COR-L47 (cell line): ENCODE measurements at places on chromosomes 7 and 10.
A peak's percentile ranks its signal among the peaks of the same experiment; 100 is the strongest.

GRCh38 chr10:95841661-95842498, 65.9 kb upstream of the CC2D2B start:
- DNase-seq: peak; percentile 24

- DNase-seq: no peak
Observed at GRCh38 chr7:54245020-54245419, 297.2 kb upstream of the VSTM2A start.

GRCh38 chr7:117841611-117842010, 31.6 kb downstream of the CTTNBP2 start:
- no peak for DNase-seq

- DNase-seq: no peak
Observed at GRCh38 chr10:79285315-79286197, 61.7 kb upstream of the PPIF start.

GRCh38 chr10:122981066-122981464, 864 bp downstream of the PSTK start:
- peak; percentile 24 for DNase-seq

DNA sequence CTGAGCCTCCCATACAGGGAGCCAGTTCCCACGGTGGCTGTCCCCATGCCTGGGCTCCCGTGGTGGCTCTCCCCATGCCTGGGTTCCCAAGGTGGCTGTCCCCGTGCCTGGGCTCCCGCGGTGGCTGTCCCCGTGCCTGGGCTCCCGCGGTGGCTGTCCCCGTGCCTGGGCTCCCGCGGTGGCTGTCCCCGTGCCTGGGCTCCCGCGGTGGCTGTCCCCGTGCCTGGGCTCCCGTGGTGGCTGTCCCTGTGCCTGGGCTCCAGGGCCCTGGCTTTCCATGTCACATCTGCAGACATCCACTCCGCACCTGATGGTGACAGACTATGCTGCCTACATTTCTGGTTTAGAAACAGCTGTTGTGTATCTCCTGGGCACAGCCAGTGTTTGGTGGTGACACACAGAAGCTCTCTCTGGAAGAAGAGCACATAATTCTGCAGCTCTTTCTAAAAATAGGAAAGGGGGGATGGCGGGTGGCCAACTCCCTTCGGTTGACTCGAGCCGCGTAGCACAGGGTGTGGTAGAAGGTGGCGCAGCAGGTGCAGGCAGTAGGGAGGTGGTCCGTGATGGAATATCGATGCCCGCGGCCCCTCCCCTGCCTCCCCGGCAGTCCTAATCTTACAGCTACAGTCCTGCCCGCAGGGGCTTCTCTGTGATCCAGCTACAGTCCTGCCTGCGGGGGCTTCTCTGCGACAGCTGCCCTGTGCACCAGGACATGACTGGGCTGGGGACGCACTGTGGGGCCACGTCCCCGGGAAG, 251.2 kb downstream of the DNAJB6 start:
- DNase-seq: peak; percentile 81

- no peak for DNase-seq
Observed at GRCh38 chr10:100506596-100507356, 12.9 kb downstream of the SEC31B start.

- DNase-seq: peak; percentile 22
Observed at GRCh38 chr7:24756545-24757352, 515 bp downstream of the GSDME start.

- no peak for DNase-seq
Observed at GRCh38 chr10:43287056-43288007, 20.5 kb upstream of the RASGEF1A start.

DNA sequence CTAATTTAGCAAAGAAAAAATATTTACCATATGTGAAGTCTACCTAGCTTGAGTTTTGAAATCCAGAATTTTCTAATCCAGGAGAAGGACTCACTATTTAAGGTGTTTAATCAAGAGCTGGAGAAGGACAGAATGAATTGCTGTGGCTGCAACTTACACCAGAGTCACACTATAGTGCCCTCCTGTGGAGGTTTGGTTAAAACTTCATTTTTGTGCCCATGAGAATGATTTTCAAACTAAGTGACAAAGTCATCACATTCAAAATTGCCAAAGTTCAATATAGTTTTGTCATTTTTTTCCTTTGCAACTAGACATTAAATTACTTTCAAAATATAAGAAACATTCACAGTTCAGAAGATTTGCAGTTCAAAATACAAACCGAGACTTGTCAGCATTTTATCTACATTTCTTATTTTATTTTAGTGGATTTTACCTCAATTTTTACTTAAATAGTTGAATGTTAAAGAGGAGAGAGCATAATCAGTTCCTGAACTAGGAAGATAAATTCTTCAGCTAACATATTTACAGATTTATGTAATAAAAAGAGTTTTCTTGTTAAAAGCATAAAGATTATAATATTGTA, 70.7 kb downstream of the CABCOCO1 start:
- peak; percentile 44 for DNase-seq

GRCh38 chr7:19248681-19249080, 103.5 kb upstream of the FERD3L start:
- DNase-seq: no peak

DNA sequence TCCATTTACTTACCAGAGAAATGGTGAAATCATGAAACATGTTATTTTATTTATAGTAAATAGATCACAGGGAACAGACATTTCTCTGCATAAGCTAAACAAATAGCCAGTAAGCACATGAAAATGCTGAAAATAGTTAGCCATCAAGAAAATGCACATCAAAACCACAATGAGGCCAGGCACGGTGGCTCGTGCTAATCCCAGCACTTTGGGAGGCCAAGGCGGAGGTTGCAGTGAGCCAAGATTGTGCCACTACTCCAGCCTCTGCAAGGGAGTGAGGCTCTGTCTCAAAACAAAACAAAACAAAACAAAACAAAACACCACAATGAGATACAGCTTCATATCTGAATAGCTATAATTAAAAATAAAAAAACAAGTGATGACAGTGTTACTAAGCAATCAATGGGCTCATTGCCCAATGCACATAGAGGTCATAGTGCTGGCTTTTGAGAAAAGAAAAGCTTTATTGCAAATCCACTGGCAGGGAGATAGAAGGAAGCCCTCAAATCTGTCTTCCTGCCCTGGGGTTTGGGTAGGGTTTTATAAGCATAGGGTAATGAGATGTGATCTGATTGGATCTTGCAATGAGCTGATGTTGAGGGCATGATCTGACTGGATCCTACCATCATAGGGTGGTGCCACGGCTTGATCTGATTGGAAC, 16.2 kb downstream of the CSTF2T start:
- no peak for DNase-seq

DNA sequence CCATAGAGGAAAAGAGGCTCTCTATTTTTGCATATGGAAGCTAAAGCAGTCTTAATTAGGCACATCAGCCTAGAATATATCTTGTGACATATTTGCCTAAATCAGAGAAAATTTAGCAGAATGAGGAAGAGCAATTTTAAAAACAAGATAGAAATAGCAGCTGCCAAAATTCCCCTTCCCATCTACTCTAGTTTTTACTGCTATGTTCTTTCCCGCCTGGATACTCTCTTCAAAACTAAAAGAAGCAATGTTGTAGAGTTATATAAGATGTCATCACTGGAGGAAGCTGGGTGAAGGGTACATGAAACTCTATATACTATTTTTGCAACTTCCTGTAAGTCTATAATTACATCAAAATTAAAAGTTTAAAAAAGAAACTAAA, 87.0 kb downstream of the ARMH3 start:
- no peak for DNase-seq

DNA sequence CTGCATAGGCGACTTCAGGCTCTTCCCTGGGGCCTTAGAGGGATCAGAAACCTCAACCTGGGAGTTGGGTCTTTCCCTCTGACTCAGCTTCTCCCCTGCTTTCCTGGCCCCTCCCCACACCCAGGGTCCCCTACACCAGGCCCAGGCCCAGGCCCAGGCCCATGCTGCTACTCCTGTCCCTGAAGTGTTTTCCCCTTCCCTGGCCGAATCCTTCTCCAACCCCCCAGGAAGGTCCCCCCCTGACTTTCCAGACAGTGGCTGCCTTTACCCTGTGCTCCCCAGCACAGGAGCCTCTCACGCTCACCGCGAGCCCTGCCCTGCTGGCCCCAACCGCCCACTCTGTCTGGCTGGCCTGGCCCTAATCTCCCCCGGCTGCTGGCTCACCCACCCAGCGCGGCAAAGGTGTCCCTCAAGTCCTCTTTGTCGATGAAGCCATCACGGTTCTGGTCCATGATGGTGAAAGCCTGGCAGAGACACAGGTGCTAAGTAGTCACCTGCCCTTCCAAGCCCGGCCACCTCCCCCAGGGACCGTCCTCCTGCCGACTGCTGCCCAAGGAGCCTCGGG, 6.4 kb downstream of the MYL10 start:
- DNase-seq: no peak

GRCh38 chr10:73771722-73772280, 10.0 kb upstream of the CHCHD1 start:
- DNase-seq: peak; percentile 40

DNA sequence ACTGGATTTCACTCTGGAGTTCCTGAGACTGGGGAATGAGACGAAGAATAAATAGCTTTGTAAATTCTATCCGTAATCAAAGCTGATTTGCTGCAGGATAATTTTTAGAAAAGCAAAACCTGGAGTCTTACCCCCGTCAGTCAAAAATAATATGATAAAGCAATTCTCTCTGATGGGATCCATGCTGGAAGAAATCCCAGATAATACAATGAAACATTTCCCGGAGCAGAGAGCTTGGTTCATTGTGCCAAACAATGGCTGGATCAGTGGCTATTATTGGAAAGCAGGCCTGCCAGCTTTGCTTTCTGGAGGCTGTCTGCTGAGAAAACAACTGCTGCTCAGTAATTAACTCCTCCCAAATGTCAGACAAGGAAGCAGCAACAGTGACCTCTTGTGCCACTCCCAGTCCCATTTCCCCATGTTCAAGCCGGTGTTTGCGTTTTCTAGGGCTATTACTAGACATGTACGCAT, 609.4 kb upstream of the PCDH15 start:
- peak; percentile 95 for DNase-seq

DNA sequence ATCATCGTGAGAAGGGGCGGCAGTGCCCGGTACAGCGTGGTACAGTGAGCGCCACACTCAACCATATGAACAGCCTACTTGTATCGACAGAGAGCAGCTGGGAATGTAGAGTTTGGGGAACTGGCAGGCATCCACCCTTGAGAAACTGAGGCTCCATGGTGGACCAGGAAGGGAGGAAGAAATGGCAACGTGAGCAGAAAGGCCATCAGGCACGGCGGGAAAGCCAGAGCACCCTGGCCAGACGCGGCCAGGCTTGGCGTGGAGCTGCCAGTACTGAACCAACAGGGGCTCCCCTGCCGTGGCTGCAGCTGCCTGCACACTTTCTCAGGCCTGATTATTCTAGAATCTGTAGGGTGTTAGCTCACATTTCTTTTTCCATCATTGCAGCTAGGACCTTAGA, 442.3 kb downstream of the PTPRN2 start:
- DNase-seq: no peak

GRCh38 chr10:84054743-84055142, 84.6 kb upstream of the GHITM start:
- peak; percentile 78 for DNase-seq

GRCh38 chr10:120221873-120222485, 235.0 kb upstream of the PLPP4 start:
- DNase-seq: peak; percentile 18

- DNase-seq: no peak
Observed at GRCh38 chr10:4280461-4281189, 495.6 kb upstream of the KLF6 start.

GRCh38 chr10:128518000-128518399, 391.8 kb upstream of the MKI67 start:
- DNase-seq: no peak

- DNase-seq: peak; percentile 7
Observed at GRCh38 chr7:90698616-90699015, 102.5 kb downstream of the CDK14 start.

GRCh38 chr10:71832967-71833366, 18.1 kb downstream of the PSAP start:
- DNase-seq: no peak

- no peak for DNase-seq
Observed at GRCh38 chr7:126426652-126427051, 826.1 kb downstream of the GRM8 start.

GRCh38 chr7:33639552-33640197, 265.7 kb upstream of the BMPER start:
- no peak for DNase-seq

DNA sequence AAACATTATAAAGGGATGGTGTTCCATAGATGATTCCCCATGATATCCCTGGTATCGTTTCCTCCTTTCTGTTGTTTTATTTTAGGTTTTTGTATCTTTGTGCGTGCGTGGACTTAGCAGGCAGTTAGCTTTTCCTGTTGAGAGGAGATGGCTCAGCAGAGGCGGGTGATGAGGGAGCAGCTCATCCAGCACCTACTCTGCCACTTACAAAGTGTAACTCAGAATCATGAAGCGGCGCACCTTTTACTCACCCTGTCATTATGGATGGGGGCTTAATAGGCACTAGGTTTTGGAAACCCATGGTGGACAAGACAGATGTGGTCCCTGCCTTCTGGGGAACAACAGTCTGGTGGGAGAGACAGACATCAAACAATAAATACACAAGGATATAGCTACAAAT, 17.1 kb downstream of the FAM241B start:
- DNase-seq: no peak

- no peak for DNase-seq
Observed at GRCh38 chr7:31850601-31851000, 163.6 kb downstream of the PPP1R17 start.

- no peak for DNase-seq
Observed at GRCh38 chr10:76937181-76937600, 700.4 kb downstream of the KCNMA1 start.

GRCh38 chr10:31288001-31288400, 31.0 kb upstream of the ZEB1 start:
- DNase-seq: no peak

DNA sequence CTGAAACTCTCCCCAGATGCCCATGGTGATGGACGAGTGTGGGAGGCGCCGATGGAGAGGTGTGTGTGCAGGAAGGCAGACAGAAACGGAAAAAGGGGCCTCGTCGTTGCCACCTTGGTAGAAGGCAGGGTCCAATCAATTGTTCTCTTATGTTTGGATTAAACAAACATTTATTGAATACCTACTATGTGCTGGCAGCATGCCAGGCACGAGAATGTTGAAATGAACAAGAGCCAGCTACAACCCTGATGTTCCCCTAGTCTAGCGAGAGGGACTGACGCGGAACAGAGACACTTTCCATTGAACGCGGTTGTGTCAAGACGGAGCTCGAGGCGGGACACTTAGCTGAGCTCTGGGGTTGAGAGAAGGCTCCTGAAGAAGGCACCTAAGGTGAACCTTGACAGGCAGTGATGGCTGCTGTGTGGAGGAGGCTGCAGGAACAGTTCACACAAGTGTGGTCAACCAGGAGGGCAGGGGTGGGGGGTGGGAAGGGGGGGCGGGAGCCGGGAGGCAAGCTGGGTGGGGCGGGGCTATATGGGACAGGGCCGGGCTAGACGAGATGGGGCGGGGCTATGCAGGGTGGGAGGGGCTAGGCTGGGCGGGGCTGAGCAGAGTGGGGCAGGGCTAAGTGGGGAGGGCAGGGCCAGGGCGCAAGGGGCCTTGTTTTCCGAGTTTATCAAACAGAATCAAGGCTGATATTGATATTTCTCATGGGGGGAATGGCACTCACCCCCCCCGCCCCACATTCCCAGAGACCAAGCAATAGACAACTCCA, 181.0 kb downstream of the GATA3 start:
- DNase-seq: no peak

- DNase-seq: no peak
Observed at GRCh38 chr10:113273181-113274163, 279.4 kb upstream of the HABP2 start.

GRCh38 chr7:44193011-44193802, 4.0 kb upstream of the GCK start:
- no peak for DNase-seq

GRCh38 chr10:49679480-49679893, at the start of gene C10orf53:
TSS of gene C10orf53 (plus strand) at chr10:49679651. CDS start at chr10:49679698, 47 bp downstream.
- DNase-seq: no peak

- no peak for DNase-seq
Observed at GRCh38 chr7:106222545-106222944, 62.2 kb downstream of the NAMPT start.
